ENCODE measurements at places on chromosomes 3 and 15. TPM values are rescaled to one million over a fixed set of nuclear protein-coding genes. Genes with fewer than 3 reads are reported as not detected.
A peak's percentile ranks its signal among the peaks of the same experiment; 100 is the strongest.

DNA sequence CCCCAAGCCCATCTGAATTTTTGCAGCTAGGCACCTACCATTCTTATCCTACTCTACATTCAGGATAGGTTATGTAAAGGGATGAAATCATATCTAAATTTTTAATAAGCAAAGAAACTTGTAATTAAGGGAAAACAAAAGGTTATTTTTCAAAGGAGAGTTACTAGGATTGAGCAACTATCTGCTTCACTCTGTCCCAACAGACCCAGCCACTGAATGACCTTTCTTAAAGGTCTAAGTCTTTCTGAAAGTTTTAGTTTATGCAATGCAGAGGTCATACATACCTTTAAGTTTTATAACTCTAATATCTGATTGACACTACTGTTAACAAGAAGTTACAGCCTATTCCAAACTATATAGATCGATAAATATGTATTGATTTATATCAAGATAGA lies 209.2 kb upstream of the CTNNB1 start:
- no peaks in the 10 kb centered on the region for H3K4me1 ChIP-seq
- no peak for DNase-seq
- no peak overlapping the region for H3K27ac ChIP-seq

The CHST2 gene
- total RNA-seq, result 0.76 TPM

The SLC6A11 gene
- total RNA-seq, result 13.4 TPM

DNA sequence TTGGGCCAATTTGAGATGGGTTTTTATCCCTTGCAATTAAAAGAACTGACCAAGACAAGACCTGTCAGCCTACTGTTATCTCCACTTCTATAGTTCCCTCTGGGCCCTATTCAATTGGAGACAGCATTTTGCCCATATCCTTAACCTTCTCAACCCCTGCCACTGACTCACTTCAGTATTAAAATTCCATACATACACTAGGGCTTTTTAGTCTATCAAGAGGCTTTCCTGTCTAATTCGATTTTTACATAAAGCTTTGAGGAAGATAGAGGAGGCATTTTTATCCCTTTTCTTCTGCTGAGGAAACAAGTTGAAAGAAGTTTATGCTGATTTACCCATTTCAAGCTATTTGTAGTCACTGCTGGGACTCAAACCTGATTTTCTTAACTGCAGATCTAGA lies 51.1 kb downstream of the GTF2E1 start:
- no peak overlapping the region for H3K4me3 ChIP-seq
- no peak overlapping the region for H3K27ac ChIP-seq
- no peak for DNase-seq
- H3K27me3 ChIP-seq, result no peaks in the 10 kb centered on the region
- H3K36me3 ChIP-seq, result no peaks in the 10 kb centered on the region

- no peaks in the 10 kb centered on the region for H3K27me3 ChIP-seq
- no peak for DNase-seq
- H3K4me1 ChIP-seq, result no peaks in the 10 kb centered on the region
- H3K27ac ChIP-seq, result no peak overlapping the region
Measured at GRCh38 chr3:88282528-88283241, 132.9 kb downstream of the C3orf38 start.

DNA sequence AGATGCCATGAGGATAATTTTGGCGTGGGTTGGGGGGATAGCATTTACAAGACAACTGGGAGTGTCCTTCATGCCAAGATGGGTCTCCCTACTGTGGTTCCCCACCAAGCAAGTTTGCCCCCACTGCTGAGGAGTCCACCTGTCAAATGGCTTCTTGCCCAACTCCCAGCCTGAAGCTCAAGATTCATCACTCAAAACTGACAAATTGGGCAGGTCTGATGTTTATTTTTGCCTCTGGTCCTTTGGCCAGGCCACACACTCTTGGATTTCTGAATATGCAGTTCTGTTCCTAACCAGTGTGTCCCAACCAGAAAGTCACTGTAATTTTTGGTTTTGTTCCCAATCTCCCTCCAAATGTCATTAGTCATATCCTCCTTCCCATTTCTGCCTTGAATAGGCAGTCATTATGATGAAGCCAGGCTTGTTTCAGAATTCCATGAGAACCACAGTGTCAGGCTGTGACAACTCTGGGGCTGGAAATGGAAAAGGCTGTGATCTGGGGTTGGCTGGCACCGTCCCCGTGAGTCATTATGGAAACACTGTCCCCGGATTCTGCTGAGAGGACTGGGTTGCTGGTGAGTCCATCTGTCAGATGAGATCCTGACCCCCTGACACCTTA lies 29.3 kb upstream of the MEF2A start:
- no peaks in the 10 kb centered on the region for H3K36me3 ChIP-seq
- no peak for DNase-seq
- no peaks in the 10 kb centered on the region for H3K27me3 ChIP-seq
- peaks cover 5% of the 10 kb centered on the region for H3K4me1 ChIP-seq
- H3K27ac ChIP-seq, result peak overlapping the region; percentile 75

Data from esophagus squamous epithelium (tissue), 5 donors.